ENCODE measurements at places on chromosomes 11 and 22.

- DNase-seq, result no peak
Measured at GRCh38 chr11:15769203-15769602, 587.1 kb downstream of the SOX6 start.

GRCh38 chr11:59264736-59265135 is 52.0 kb upstream of the MPEG1 start:
- no peak for DNase-seq

- DNase-seq, result no peak
Measured at GRCh38 chr11:133503236-133503635, 29.1 kb downstream of the OPCML start.

- DNase-seq, result peak; percentile 76
Measured at GRCh38 chr11:43830928-43831440, 49.6 kb upstream of the ALKBH3 start.

DNA sequence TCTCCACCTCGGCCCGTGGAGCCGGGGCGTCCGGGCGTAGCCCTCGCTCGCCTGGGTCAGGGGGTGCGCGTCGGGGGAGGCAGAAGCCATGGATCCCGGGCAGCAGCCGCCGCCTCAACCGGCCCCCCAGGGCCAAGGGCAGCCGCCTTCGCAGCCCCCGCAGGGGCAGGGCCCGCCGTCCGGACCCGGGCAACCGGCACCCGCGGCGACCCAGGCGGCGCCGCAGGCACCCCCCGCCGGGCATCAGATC is 439 bp downstream of the YAP1 start:
- peak; percentile 74 for DNase-seq

DNA sequence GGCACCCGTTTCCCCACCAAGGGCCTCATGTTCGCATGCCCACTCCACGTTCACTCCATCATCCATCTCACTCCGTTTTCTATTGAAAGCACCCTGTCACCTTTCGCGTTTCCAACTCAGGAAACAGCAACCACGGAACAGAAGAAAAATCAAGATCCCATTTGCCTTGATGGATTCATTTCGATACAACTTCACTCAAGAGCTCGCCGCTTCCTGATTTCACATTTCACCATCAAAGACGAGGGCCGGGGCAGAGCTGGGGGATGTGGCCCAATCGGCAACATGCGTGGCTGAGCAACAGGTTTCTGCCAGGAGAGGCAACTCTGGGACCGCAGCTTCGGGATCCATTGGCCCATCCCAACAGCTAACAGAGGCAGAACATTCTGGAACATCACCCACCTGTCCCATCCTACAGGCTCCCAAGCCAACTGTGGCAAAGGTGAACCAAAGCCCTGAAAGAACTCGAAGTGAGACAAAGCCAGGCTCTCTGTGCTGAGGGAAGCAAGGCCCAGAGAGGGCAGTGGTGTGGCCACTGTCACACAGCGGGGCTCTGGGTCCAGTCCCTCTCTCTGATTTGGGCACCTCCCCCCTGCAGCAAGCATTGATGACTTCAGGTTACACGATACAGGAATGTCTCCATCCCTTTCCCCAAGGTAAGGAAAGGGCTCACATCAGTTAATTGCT is 36.2 kb upstream of the CD5 start:
- no peak for DNase-seq
